ENCODE measurements at places on chromosomes 13 and 19.

GRCh38 chr13:47990920-47991466, 10.1 kb downstream of the SUCLA2 start:
- peaks cover 62% of the 10 kb centered on the region for H3K36me3 ChIP-seq
- H3K27me3 ChIP-seq: no peaks in the 10 kb centered on the region
- DNase-seq: no peak

- no peak for DNase-seq
- H3K4me1 ChIP-seq: peaks cover 37% of the 10 kb centered on the region
- peak overlapping the region; percentile 98 for H3K4me3 ChIP-seq
- H3K27ac ChIP-seq: peak overlapping the region; percentile 94
These were observed 514 bp upstream of the ARGLU1 start for GRCh38 chr13:106568299-106569003.

DNA sequence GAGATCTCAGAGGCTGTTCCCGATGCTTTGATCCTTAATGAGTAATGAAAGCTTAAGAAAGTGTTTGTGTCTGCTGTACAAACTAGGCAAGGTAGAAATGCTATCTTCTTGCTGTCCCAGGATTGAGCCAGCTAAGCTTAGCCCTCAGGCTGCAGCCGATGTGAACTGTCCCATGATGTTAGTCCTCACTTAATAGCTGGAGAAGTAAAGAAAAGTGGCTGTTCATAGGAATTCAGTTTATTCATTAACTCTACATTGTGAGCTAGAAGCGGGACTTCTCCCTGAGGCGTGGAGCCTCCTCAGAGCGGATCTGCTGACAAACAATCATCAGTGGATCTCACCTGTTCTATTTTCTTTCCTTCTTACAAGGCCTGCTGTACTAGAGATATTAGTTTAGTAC, 10.1 kb upstream of the GSX1 start:
- H3K27me3 ChIP-seq: peaks cover 70% of the 10 kb centered on the region
- no peak overlapping the region for H3K4me3 ChIP-seq
- H3K4me1 ChIP-seq: no peaks in the 10 kb centered on the region
- H3K36me3 ChIP-seq: no peaks in the 10 kb centered on the region

DNA sequence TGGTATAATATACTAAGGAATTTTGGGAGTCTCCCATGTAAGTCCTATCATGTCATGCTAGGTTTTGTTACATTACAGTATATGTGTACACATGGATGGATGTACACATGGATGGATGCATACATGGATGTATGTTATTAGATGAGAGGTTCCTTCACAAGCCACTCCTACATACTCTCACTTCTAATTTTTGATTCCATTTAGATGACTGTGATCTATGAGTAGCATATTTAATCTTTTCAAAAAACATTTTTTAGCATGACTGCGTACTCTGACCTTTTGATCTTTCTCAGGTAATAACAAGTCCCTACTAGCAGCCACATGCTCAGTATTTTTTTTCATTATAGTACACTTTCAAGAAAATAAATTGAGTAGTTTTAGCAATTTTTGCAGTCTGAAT, 441.8 kb downstream of the SLITRK1 start:
- H3K36me3 ChIP-seq: no peaks in the 10 kb centered on the region
- DNase-seq: no peak
- H3K4me3 ChIP-seq: no peak overlapping the region
- H3K27me3 ChIP-seq: no peaks in the 10 kb centered on the region
- no peaks in the 10 kb centered on the region for H3K4me1 ChIP-seq

DNA sequence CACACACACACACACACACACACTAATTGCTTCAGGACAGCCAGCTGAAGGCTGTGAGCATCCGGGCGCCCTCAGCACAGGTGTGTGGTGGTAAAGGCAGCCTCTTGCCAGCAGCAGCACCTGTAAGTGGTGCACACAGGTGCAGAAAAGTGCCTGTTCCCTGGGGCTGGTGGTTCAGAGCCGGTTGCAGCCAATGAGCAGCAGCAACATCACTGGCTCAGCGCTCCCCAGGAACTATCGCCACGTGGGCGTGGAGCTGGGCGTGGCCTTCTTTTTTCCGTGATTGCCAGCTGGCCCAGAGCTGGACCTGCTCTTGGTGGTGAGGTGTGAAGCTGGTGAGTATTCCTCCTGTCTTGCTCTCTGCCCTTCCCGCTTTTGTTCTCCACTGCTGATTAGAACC, at the start of gene NLRP5:
Gene NLRP5 (plus strand): TSS at position 289 of the 400 bp plus-strand sequence.
- H3K27me3 ChIP-seq: no peaks in the 10 kb centered on the region
- no peaks in the 10 kb centered on the region for H3K4me1 ChIP-seq
- no peaks in the 10 kb centered on the region for H3K36me3 ChIP-seq
- no peak within 1 kb of the TSS for H3K4me3 ChIP-seq
- DNase-seq: no peak
- no peak within 1 kb of the TSS for H3K27ac ChIP-seq

- DNase-seq: no peak
- H3K4me3 ChIP-seq: no peak overlapping the region
- H3K36me3 ChIP-seq: no peaks in the 10 kb centered on the region
- H3K27ac ChIP-seq: no peak overlapping the region
These were observed 15.5 kb upstream of the CABP5 start for GRCh38 chr19:48059331-48059730.

- H3K4me1 ChIP-seq: no peaks in the 10 kb centered on the region
- H3K36me3 ChIP-seq: no peaks in the 10 kb centered on the region
- H3K4me3 ChIP-seq: no peak overlapping the region
- DNase-seq: no peak
- peaks cover 3% of the 10 kb centered on the region for H3K27me3 ChIP-seq
These were observed 24.1 kb upstream of the CASP14 start for GRCh38 chr19:15025217-15025616.

Data from activated CD8-positive, alpha-beta memory T cell treated with anti-CD3 and anti-CD28 coated beads, Interleukin-2, amount 10 ng/mL, durations not matched to agents 7 days and 5 days (primary cell).